ENCODE measurements at places on chromosomes 7 and 10. TPM values are rescaled to one million over a fixed set of nuclear protein-coding genes. Genes with fewer than 3 reads are reported as not detected.

- no peak for DNase-seq
Observed at GRCh38 chr7:131726031-131726430, 169.6 kb upstream of the PODXL start.

DNA sequence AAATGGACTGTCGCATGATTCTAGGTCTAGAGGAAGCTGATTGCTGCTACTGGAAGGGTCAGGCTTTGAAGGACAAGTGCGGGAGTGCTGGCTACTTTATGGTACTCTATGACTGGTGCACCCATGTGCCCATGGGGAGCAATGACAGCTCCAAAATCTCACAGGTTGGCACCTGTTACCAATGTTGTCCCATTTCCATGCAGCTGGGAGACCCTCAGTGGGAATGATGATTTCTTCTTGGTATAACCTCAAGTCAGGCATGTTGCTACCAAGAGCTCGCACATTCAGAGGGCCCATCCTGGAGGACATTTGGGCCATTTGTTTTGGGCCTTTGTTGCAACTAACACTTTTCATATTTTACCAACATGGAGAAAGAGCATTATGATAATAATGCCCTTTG, 174.4 kb downstream of the PRKCQ start:
- DNase-seq: no peak

The INA gene
- 25.1 TPM for total RNA-seq

DNA sequence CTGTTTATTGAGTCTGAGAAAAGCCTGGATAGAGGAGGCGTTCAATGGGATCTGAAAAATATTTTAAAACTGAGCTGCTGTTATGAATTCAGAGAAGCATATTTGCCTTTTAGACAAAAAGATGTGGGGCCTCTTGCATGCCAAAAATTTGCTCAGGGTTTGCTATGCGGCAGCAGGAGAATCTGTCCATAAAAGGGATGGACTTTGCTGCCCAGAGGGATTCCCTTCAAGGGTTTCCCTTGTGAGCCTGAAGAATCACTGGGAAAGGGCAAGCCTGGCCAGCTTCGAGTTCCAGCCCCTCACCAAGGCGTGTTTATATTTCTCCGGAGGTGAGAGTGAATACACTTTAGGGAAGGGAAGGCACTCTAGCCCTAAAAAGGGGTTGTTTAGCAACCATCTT, 55.5 kb upstream of the CALD1 start:
- no peak for DNase-seq

Data from GM23338 (cell line).